ENCODE measurements at places on chromosomes 7 and 10. TPM values are rescaled to one million over a fixed set of nuclear protein-coding genes. Genes with fewer than 3 reads are reported as not detected.

Gene PSD
- total RNA-seq: 0.93 TPM

Gene ASAH2
- not detected for total RNA-seq

Gene VSIR
- total RNA-seq: 104 TPM

Gene CLDN3
- not detected for total RNA-seq

Gene ZNF248
- total RNA-seq: 15.1 TPM

Gene KMT2E
- 40.2 TPM for total RNA-seq

Gene GJC3
- total RNA-seq: 0.27 TPM

Gene PLEKHS1
- total RNA-seq: not detected

Gene AOAH
- total RNA-seq: 1.9 TPM
